ENCODE measurements at places on chromosomes 3 and 15.

DNA sequence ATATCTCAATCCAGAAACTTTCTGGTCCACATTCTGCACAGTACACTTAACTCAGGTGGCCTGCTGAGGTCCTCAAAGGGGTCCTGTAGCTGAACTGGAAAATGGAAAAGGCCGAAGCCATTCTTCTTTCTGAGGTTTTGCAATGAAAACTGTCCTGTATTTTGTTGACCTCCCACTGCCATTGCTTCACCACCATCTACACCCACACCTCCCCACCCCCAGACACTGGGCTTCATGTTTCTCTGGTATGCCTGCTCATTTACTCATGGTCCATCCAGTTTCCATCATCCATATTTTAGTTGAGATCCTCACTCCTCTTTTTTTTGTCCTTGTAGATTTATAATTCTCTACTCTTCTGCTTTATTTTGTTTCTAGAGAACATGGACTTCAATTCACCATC lies 115.7 kb upstream of the SLC24A5 start:
- no peak for DNase-seq

DNA sequence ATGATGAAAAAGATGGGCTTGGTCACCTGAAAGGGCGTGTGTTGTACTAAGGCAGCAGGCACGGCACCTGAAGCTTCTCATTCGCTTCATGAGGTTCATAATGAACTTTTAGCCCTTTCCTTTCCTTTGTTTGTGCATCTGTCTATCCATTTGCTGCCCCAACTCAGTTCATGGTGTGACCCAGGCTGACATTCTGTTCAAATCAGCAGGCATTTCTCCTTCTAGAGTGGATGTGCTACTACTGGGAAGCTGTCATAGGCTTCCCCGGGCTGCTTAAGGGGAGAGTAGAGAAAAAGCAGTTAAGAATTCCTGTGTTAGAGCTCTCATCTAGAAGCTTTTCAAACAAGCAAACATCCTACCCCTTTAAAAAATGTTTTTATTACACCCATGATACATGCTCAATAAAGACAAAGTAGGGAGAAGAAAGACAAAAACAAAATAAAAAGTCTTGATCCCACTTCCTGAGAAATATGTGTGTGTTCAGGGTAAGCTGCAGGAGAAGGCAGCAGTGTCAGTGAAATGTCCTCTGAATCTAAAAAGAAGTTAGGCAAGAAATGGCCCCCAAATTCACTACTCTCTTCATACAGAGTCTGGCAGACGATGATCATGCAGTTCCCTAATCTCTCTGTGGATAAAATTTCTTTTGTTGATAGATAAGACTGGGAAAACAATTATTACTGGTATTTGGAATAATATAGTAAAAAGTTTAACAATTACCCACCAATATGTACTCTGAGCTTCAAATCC lies 136.9 kb upstream of the PFN2 start:
- DNase-seq: no peak

GRCh38 chr15:69451951-69452691 lies 497 bp upstream of the RPLP1 start:
- DNase-seq: no peak

DNA sequence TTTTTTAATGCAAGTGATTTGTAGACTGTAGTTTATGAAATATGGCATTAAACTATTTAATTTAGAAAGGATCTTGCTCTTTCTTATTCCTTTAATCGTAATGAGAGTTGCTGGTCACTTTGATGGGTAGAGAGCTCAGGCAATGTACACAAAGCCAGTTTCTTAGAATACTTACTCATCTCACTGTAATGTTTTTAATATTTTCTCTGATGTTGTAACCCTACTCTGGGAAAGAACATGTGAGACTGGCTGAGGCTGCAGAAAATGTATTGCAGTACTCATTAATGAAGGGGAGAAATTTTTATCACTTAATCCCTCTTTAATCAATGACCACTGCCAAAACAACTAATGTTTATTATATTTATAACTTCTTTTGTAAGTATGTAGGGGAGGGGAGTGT lies 479.4 kb upstream of the KCNMB2 start:
- DNase-seq: no peak

- DNase-seq: no peak
These were observed 17.0 kb downstream of the TGM5 start for GRCh38 chr15:43249699-43250203.

- DNase-seq: peak; percentile 22
These were observed 28.1 kb downstream of the ERICH6 start for GRCh38 chr3:150675587-150675986.

DNA sequence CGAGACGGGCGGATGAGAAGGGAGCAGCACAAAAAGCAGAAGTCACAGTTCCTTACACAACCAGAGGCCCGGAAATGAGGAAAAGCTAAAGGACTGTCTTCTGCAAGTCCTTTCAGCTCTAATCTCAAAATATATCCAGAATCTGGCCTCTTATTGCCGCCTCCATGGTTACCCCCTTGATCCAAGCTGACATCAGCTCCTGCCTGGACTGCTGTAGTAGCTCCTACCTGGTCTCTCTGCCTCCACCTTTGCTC lies 324.0 kb upstream of the ROPN1 start:
- DNase-seq: no peak

All from T-helper 2 cell (primary cell).